ENCODE measurements at places on chromosomes 11 and 22. TPM values are rescaled to one million over a fixed set of nuclear protein-coding genes. Genes with fewer than 3 reads are reported as not detected.

Gene FAM227A
- total RNA-seq = 0.44 TPM

Gene VPREB1
- not detected for total RNA-seq

Gene MMP10
- not detected for total RNA-seq

Gene OR10S1
- not detected for total RNA-seq

Gene SLC22A8
- not detected for total RNA-seq

Gene GPHA2
- total RNA-seq = not detected

Gene USP47
- total RNA-seq = 56.4 TPM

Gene RFPL2
- 0.12 TPM for total RNA-seq

Gene CCDC15
- 0.82 TPM for total RNA-seq

Gene HEPHL1
- not detected for total RNA-seq

Gene TRIM49D2
- not detected for total RNA-seq
